Activated T-helper 1 cell treated with anti-CD3 and anti-CD28 coated beads, Interleukin-2, amount 50 U/mL, for 16 hours (primary cell): ENCODE measurements at places on chromosomes 13 and 19.

DNA sequence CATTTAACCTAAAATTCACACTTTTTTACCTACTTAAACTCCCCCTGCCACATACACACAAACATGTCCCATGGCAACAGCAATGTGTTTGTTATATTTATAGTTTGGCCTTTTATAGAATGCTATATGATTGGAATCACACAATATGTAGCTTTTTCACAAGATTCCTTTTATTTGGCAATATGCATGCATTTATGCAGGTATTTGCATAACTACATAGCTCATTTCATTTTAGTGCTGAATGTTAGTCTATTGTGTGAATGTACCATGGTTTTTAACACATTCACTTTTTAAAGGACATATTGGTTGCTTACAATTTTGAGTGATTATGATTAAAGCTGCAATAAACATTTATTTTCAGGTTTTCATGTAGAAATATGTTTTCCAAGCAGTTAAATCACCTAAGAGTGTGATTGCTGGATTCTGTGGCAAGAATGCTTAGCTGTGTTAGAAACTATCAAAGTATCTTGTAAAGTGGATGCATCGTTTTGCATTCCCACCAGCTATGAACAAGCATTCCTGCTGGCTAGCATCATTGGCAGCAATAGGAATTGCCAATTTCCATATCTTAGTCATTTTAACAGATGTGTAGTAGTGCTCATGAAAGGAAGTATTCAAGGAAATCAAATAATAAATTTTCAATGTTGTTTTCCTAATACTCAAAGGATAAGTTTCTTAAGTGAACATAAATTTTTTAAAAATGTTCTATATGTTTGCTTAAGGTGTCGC is 557.0 kb downstream of the SLITRK1 start:
- no peak for DNase-seq

DNA sequence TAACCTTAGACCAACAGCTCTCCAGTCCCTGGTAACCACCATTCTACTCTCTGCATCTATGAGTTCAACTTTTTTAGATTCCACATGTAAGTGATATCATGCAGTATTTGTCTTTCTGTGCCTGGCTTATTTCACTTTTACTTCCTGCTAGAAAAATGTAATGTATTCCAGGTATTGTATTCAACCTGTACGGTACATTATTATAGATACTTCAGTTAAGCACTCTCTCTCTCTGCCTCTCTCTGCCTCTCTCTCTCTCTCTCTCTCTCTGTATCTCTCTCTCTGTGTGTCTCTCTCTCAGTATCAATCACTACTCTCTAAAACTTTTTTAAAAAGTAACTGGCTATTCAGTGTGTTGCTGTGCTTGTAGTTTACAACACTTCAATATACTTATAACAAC is 8.4 kb downstream of the DACH1 start:
- DNase-seq = no peak

DNA sequence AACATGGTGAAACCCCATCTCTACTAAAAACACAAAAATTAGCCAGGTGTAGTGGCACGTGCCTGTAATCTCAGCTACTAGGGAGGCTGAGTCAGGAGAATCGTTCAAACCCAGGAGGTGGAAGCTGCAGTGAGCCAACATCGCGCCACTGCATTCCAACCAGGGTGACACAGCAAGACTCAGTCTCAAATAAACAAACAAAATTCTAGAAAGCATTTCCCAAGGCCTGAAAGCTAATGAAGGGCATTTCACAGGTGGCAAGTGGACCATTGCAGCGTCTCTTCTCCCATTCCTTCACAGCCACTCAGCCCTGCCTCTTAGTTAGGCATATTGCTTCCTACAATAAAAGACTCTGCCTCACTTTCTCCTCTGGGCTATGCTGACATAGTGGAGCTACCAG is 13.5 kb upstream of the RXFP2 start:
- no peak for DNase-seq

DNA sequence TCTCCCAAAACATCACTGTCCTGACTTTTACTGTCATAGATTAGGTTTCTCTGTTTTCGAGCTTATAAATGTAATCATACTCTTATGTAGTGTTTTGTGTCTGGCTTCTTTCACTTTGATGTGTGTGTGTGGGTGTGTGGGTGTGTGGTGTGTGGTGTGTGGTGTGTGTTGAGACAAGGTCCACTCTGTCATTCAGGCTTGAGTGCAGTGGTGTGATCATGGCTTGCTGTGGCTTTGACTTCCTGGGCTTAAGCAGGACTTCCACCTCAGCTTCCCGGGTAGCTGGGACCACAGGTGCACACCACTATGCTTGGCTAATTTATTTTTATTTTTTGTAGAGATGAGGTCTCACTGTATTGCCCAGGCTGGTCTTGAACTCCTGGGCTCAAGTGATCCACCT is 59.6 kb downstream of the PDS5B start:
- DNase-seq = no peak

DNA sequence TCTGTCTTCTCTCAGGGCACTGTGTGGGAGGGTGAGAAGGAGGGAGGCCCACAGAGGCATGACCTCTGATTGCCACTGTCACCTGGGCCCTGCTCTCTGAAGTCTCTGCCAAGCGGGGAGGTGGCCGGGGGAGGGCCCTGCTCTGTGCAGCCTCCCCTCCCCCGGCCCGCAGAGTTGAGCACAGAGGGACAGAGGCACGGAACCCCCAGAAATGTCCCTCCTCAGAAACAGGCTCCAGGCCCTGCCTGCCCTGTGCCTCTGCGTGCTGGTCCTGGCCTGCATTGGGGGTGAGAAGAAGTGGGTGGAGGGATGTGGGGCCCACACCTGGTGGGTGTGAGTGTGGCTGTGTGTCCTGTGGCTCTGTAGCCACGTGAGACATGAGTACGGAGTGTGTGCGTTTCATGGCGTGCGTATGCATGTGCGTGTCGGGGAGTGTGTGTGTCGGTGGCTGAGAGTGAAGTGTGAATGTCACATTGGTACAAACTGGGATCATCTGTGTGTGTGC is at the start of gene APOC4:
APOC4 (plus strand) TSS at position 171 of the 505 bp plus-strand sequence; CDS start at position 212, 41 bp downstream.
- no peak for DNase-seq
